Fibroblast of skin of scalp (primary cell): ENCODE measurements at places on chromosomes 4 and X.

GRCh38 chr4:79748835-79749234 lies 324.2 kb downstream of the ANTXR2 start:
- DNase-seq: no peak

DNA sequence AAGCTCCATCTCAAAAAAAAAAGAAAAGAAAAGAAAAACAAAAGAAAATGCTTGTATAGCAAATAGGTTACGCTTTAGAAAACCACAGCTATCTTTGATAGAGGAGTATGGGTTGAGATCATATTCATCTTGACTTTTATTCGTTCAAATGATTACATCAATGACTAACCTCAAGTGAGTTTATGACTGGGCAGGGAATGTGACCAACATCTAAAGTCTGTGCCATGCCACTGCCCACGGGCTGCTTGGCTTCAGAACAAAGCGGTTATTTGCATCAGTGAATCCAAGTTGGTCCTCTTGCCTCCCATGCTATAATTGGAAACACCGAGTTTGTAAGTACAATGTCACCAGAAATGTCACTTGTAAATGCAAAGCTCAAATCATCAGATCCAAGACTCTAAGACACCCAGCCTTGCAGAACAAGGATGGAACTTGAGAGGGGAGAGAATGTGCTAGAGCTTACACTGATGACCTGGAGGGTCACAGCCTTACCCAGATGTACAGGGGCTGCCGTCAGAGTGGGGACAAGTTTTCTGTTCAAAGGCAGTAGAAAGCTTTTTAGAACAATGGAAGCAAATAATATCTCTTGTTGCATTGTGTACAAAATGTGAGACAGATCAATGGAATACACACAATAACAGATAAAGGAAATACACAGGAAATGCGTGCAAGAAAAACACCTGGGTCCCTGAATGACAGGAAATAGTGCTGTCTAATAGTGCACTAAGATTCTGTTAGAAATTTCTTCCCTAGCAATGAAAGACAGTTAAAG lies 8.4 kb upstream of the OPN1LW start:
- no peak for DNase-seq

GRCh38 chr4:4841156-4841555 lies 18.3 kb upstream of the MSX1 start:
- no peak for DNase-seq

DNA sequence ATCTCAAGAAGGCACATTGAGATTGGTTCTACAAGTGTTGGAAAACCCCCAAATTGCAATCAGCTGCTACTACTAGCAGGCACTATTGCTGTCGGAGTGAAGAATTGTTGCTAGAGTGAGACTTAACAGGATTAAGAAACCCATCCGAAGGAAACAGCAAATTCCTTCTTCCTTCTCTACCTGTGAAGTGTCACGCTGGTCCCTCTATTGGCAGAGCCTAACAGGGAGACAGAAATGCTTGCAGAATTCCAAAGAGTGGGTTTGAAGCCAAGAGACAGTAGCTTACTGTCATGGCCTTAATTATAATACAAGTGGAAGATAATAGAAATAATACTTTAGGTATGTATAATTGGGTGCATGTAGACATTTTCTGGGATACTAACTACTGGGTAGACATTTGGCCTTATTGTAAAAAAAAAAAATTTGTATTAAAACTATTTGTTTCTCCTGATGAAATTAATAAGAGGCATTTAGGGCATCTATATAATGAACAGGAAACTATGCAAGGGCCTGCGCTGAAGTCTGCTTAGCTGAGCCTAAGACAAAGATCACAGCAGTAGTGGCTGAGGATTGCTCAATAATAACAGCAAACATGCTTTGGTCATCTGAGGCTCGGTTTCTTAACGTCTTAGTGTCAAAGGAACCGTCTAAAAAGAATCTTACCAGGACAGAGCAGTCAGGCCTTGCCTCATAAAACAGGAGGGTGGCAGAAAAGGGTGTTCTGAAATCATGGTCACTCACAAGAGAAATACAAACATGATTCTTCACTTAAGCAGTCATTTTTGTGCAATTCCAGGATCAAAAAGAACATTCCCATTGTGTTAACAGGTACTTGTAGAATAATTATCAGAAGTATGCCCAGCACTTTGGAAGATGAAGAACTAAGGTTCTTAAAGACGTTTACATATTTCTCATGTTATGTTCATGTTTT lies 40.8 kb downstream of the FAM241A start:
- DNase-seq: no peak

DNA sequence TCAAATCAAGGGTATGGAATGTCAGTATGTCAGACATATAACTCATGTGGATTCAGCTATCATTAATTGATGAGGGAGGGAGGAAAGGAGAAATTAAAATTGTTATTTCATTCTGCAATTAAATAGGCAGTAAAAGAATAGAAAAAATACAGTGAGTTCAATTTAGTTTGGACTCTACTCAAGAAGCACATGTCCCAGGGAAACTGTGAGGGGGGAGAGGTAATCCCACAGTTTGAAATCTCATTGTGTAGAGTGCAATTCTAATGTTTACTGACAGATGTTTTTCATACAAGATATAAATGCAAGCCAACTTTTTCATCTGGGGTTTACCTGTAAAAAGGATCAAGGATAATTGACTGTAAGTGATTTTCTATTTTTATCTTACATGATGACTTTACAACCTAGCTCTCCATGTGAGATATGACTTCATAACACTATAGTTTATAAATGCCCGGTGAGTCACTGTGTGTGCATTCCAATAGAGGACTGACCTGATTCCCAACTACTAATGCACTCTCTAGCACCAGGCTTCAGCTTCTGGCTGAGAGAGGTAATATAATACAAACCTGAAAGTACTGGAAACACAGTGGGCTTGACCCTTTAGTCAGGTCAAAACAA lies 35.2 kb upstream of the SCD5 start:
- peak; percentile 79 for DNase-seq

DNA sequence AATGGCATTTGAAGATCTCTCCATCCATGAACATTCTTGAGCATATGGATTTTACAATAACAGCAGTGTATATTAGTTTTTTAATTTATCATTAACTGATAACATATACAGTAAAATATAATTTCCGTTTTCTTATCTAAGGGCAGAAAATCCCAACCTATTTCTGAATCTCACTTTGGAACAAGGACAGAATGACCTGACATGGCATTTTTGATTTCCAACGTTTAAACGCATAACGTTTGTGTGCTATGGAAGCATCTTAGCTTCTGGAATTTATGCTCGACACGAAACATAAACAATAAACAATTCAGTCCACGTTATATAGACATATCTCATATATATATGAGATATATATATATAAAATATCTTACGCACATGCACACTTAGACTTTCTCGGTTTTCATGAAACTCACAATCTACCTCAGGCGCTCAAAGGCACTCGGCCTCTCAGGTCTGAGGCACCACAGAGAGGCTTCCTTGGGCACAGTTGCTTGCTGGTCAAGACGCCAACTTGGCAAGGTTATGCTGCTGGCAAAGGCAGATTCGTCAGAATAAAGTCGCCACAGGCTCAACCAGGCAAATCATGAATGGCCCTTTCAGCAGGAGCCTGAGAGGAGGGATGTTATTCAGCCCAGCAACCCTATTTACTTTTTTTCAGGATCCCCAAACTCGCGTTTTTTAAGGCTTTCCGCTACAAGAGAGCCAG lies 1.0 kb upstream of the UGT8 start:
- DNase-seq: no peak

- no peak for DNase-seq
These were observed 18.6 kb upstream of the BMP2K start for GRCh38 chr4:78757574-78757973.

GRCh38 chrX:85569686-85570085 lies 190.2 kb upstream of the POF1B start:
- no peak for DNase-seq

GRCh38 chrX:123408821-123409737 lies 225.0 kb downstream of the GRIA3 start:
- peak; percentile 85 for DNase-seq

- DNase-seq: no peak
These were observed 38.3 kb downstream of the SUPT20HL1 start for GRCh38 chrX:24398766-24399165.

DNA sequence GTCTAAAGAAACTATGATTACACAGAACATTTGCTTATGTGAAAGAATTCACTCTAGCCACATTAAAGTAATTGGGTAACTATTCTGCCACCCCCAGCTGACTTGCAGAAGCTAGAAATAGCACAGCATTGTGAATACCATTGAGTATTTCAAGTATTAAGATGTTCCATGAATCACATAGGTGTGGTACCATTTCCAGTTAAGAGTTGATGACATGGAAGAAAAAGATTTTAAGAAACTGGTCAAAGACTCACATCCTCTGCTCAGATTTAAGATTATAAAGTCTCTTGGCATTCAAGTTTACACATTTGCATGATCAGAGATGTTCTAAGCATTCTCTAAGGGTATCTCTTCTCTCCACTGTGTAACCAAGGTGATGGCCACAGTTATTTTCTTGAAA lies 287.5 kb downstream of the CAMK2D start:
- peak; percentile 88 for DNase-seq

GRCh38 chr4:88940506-88940905 lies 116.5 kb downstream of the FAM13A start:
- no peak for DNase-seq

GRCh38 chr4:680551-680927 lies 6.2 kb downstream of the MYL5 start:
- no peak for DNase-seq

GRCh38 chrX:83509254-83509801 lies 1.2 kb downstream of the POU3F4 start:
- no peak for DNase-seq

DNA sequence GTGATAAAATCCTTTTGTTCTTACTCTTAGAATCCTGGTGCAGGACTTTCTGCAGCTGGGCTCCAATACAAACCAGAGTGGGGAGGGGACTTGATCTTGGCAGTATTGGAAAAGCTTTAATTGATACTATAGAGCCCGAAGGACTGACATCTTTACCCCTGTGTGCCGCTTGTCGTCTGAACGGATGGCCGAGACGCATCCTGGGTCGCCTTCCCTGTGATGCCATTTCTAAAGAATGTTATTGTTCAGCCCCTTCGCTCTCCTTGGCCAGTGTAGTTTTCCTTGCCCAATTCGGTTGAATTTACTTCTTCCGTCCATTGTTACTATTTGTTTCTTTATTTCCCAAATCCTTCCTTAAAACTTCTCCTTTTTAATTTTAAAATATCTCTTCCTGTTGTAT lies 80.9 kb downstream of the CLDN34 start:
- DNase-seq: no peak

- DNase-seq: peak; percentile 27
These were observed 519.5 kb downstream of the BCOR start for GRCh38 chrX:39577985-39578869.

DNA sequence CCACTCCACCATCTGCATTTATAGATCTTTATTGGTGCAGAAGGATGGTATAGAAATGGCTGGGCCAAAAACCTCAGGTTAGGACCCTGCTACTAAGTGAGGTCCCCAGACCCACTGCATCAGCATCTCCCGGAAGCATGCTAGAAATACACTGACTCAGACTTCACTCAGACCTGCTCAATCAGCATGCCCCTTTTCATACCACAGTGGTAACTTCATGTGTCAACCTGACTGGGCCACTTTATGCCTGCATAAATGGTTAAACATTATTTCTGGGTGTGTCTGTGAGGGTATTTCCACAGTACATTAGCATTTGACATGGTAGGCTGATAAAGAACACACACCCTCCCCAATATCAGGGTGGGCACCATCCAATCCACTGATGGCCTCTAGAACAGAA lies 118.6 kb upstream of the VCX3B start:
- DNase-seq: no peak

DNA sequence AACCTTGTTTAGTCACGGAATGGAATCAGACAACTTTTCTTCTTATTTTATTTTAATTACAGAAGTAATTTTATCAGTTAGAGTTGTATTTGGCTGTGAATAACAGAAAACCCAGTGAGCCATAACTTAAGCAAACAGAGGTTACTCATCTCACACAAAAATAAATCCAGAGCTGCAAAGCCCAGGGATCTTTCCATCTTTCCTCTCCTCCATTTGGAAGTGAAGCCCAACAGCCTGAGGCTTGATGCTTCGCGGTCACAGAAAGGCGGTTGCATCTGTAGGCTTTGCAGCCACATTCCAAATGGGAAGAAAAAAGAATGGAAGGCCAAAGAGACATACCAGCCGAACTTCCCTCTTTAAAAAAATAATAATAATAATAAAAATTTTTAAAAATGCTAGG lies 22.6 kb downstream of the CHRNA9 start:
- peak; percentile 26 for DNase-seq

DNA sequence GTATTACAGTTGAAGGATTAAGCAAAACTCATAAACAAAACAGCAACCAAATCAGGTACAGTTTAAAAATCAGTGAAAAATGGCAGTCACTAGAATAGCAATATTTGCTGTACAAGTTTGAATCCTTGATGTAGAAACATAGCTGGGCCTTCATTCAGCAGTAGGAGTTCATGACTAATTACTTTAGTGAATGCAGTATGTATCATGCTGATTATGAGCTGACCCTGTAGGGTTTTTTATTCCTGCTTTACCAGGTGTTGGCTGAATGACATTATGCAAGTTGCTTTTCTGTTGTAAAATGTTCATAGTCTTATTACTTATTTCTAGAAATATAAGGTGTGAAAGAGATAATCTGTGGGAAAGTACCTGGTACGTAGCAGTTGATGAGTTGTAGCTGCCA lies 179.6 kb downstream of the CCSER1 start:
- DNase-seq: no peak

GRCh38 chrX:153700376-153700945 lies 12.7 kb downstream of the SLC6A8 start:
- DNase-seq: no peak

DNA sequence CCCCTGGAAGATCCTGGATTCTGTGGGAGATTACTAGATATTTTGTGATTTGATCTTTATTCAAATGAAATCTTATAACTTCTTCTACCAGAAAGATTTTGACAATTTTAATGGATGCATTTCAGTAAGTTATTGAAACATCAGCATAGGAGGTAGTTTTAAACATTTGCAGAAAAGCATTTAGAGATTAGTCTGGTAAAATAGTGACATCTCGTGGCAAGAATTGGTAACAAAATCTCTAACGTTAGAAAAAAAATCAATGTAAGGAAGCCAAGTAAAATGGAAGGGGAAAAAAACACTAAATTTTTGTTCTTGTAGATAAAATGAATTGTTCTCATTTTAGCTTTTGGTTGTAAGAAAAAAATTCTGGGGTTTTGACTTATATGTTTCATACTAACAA lies 73.3 kb downstream of the TASL start:
- peak; percentile 39 for DNase-seq

- peak; percentile 72 for DNase-seq
These were observed 6.6 kb downstream of the MID1IP1 start for GRCh38 chrX:38807873-38808272.
